ENCODE measurements at places on chromosomes 4 and X.

DNA sequence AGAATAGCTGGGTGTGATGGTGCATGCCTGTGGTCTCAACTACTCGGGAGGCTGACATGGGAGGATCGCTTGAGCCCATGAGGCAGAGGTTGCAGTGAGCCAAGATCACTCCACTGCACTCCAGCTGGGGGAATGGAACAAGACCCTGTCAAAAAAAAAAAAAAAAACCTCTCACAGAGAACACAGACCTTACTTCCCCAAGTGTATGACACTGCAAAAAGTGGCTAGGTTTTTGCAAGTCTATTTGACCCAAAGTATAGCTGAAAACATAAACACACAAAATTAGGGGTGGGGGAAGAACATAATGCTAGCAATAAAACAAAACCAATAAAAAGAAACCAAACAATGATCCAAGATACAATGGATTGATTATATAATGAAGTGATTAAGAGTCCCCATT lies 6.7 kb downstream of the LAMP2 start:
- no peak for DNase-seq

DNA sequence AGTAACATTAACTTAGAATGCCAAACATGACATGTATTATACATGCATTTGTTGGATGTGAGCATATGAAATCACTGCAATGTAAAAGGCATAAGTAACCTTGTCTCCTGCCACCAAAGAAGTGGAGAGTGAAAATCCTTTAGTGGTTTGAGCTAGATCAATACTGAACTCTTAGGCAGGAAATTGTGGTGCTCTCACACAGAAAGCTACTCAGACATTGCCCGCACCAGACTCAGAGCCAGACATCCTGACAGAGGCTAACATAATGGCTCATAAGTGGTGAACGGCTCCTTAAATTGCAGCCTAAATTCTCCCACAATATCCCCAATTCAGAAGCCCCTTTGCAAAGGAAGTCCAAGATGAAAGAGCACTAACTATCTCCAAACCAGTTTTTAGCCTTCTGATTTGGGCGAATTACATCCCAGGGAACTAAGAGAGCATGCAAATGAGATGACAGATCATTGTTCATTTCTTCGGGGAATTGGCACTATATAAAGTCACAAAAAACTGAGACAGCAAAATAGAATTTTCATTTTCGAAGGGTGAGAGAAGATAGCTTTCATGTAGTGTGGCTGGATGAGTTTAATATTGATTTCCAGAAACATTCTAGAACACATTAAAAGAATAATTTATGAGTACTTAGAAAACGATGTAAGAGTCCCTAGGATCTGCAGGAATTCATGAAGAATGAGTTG lies 233.6 kb upstream of the RPS6KA3 start:
- no peak for DNase-seq

DNA sequence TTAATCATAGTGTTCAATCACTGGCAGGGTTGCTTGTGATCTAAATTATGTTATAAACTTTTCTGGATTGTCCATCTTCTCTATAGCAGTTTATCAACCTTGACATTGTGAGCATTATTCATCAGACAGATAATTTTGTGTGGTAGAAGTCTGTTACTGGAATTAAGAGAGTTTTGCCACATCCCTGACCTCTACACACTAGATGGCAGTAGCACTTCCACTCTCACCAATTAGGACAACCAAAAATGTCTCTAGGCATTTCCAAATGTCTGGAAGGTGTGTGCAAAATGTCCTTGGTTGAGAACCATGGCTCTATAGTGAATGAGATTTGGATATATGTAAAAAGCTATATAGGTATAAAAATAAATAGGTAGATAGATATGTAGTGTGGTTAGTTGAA lies 324.1 kb upstream of the FAM47C start:
- DNase-seq = no peak

DNA sequence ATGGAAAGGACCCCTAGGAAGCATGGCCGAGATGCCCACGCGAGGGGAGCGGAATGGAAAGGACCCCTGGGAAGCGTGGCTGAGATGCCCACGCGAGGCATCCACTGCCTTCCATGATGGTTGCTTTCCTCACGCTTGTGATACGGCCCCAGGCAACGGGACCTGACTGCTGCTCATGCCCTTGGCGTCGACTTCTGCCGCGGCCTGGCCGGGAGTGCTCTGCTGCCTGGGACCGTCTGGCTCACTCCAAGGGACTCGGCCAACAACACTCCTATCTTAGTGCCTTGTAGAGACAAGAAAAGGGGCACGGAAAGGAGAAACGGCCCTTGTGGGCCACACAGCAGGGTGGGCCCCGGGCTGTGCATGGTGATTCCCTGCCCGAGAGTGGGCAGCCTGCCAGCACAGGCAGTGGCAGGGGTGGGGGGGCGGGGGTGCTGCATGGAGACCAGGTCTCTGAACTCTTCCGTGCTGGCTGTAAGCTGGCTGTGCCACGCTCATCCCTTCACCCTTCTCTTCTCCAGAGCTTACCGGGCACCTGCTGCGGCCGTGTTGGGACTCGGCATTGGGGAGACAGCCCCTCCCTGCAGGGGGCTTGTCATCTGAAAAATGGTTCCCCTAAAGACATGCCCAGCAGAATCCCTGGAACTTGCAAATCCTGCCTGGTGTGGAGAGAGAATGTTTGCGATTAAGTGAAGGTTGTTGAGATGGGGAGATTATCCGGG lies 38.6 kb upstream of the HMX1 start:
- no peak for DNase-seq

GRCh38 chrX:55908661-55909212 lies 191.2 kb downstream of the RRAGB start:
- DNase-seq = peak; percentile 1

- peak; percentile 46 for DNase-seq
Measured at GRCh38 chr4:38034986-38035882, 75.0 kb downstream of the PTTG2 start.

- DNase-seq = no peak
Measured at GRCh38 chr4:110112056-110112455, 86.4 kb downstream of the ELOVL6 start.

DNA sequence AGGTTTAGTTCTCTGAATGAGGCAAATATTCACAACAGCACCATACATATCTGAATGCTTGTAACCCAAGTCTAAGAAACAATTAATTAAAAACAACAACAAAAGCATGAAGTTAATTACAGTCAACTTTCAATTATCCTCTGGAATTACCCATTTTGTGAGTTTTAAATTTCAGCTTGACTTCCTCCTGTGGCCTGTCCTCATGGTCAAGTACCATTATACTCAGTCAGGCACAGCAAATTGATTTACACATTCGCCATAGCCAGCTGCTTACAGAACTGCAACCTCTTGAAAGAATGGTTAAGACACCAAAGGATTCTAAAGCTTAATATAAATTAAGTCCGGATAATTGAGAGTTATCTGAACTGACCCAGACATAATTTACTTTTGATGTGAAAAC lies 306.5 kb downstream of the CAMK2D start:
- no peak for DNase-seq

DNA sequence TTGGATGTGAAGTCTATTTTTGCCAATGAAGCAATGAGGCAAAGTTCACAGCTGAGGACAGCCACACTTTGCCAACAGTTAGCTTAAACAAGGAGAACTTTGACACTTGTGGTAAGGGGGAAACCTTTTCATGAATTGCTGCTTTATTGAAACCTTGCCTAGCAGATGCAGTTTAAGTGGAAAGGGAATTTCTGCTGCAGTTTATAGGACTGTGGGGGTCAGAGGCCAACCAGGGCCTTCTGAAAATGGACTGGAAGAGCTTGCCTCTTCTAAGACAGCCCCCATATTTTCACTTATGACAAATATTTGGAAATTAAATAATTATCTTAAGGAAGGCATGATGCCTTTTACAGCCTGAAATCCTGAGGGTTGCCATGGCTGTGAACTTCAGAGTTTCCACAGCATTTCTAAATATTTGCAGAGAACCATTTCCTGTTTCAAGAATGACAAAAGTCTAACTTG lies 550.3 kb downstream of the RAB28 start:
- no peak for DNase-seq

DNA sequence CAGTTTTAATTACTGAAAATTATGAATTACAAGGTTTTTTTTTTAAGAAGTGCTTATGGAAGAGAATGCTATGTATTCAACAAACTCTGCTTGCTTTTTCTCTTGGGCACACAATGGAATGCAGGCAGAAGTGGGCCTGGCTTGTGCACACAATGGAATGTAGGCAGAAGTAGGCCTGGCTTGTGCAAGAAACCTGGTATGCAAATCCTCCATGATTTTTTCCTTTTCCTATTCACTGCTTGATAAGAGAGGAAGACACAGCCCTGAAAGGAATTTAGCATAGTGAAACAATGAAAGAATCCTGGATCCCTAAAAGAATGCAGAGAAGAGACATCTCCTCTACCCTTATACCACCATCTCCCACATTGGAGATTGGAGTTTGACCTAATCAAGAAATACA lies 138.4 kb downstream of the COL25A1 start:
- DNase-seq = no peak

- DNase-seq = no peak
Measured at GRCh38 chr4:4693258-4693657, 151.4 kb upstream of the STX18 start.

DNA sequence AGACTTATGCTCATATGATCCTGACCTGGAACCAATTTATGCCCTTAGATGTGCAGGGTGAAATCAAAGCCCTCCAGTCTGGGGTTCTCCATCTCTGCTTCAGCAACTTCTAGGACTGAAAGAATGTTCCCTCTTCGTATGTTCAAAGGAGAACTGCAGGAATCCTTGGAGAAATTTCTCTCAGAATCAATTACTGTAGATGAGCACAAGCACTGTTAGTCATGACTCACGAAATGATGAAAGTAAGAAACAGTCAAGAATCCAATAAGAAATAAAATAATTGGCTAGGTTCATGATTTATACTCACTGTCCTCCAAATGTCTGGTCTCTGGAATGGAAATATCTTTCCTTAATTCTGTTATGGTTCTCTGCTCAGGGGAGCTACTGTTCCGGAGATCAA lies 348.2 kb downstream of the PDGFC start:
- DNase-seq = no peak

GRCh38 chr4:182242787-182243186 lies 415 bp upstream of the TENM3 start:
- DNase-seq = no peak

GRCh38 chrX:8579602-8580001 lies 115.0 kb downstream of the VCX3B start:
- no peak for DNase-seq

DNA sequence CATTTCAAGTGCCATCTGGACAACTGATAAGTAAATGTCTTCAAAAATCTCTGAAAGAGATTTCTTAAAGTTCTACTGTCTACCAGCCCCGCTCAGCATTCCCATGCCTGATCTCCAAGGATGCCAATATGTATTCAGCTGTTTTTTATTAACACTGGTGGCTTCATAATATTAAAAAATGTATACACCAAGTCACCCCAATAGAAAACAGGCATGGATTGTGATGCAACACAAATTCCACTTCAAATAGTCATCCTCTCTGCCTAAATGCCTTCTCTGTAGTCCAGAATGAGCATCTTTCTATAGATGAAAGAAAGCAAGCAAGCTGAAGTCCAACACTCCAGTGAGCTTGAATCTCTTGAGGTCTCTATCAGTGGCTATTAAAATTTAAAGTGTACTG lies 152.2 kb upstream of the PPARGC1A start:
- DNase-seq = peak; percentile 91

DNA sequence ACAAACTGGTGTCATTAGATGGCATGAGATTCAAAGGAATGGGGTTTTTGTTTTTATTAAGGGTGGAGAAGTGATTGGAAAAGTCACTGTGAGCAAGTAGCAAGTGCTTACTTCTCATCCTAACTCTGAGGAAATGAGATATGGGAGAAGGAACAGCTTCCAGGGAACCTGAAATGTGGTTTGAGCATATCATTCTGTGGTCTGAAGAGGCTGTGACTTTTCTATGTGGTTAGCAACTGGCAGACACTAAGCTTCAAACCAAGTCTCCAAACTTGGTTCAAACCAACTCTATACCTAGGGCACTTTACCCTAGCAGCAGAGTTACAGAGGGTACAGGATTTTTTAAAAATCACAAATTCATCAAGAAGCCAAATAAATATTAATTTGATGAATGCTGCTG lies 58.2 kb downstream of the DCLK2 start:
- no peak for DNase-seq

GRCh38 chrX:107429090-107429489 lies 20.4 kb upstream of the FRMPD3 start:
- DNase-seq = no peak

GRCh38 chr4:142728233-142728632 lies 117.9 kb downstream of the INPP4B start:
- no peak for DNase-seq

DNA sequence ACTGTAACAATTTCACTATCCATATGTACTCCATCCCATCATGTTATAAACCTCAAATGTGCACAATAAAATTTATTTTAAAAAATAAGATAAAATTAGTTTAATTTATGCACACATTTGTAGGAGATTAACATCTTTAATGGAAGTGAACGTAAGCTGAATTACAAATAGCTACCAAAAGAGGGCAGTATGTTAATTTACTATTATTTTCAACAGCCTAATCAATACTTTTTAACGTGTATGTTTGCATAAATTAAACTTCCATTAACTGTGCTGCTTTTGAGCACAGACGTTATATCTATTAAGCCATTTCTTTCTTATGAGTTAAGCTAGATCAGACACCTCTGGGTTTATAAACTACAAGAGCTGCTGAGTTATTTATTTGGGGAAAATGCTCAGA lies 56.5 kb upstream of the PHKA2 start:
- no peak for DNase-seq

GRCh38 chrX:79645749-79646148 lies 278.6 kb upstream of the ITM2A start:
- DNase-seq = no peak

GRCh38 chr4:112377594-112378242 lies 80.5 kb downstream of the ALPK1 start:
- no peak for DNase-seq

DNA sequence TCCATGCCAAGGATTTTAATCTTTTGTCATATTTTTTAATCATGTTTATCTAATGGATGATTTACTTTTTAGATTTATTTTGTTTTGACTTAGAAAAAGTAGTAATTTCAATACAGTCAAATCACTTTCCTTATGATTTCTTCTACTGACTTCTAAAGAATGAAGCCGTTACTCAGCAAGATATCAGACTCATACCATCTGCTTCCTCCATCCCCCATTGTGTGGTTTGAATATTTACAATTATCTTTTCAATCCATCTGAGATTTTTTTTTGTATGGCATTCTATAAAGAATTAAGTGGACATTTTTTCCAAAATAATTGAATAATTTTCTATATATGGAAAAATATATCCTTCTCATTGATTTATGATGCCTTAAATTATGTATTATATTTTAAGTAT lies 565.4 kb upstream of the ATOH1 start:
- no peak for DNase-seq

GRCh38 chrX:119685225-119686066 lies 7.5 kb downstream of the SEPTIN6 start:
- DNase-seq = no peak

DNA sequence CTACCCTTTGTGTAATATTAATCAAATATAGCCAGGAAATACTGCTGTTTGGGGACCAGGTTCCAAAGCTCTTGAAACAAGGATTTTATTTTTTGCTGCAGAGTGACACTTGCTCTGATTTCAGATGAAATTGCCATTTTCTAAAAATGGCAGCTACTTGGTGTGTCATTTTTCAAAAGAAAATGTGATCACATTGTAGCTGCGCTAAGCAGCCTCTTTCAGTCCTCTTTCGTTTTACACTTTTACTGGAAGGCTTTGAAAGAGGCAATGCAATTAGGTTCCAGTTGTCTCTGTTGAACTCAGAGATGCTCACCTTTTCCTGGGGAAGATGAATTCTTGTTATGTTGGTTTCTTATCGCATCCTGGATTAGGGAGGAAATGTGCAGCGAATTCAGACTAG lies 85.1 kb downstream of the CT47B1 start:
- no peak for DNase-seq

- DNase-seq = no peak
Measured at GRCh38 chr4:89184407-89184806, 73.1 kb downstream of the TIGD2 start.
